Left ventricle myocardium superior (tissue), 1 donor: ENCODE measurements at places on chromosomes 6 and 20. TPM values are rescaled to one million over a fixed set of nuclear protein-coding genes. Genes with fewer than 3 reads are reported as not detected.

GRCh38 chr20:2242678-2243077 lies 53.1 kb upstream of the TGM3 start:
- DNase-seq, result no peak

The CCM2L gene
- 9.2 TPM for total RNA-seq

DNA sequence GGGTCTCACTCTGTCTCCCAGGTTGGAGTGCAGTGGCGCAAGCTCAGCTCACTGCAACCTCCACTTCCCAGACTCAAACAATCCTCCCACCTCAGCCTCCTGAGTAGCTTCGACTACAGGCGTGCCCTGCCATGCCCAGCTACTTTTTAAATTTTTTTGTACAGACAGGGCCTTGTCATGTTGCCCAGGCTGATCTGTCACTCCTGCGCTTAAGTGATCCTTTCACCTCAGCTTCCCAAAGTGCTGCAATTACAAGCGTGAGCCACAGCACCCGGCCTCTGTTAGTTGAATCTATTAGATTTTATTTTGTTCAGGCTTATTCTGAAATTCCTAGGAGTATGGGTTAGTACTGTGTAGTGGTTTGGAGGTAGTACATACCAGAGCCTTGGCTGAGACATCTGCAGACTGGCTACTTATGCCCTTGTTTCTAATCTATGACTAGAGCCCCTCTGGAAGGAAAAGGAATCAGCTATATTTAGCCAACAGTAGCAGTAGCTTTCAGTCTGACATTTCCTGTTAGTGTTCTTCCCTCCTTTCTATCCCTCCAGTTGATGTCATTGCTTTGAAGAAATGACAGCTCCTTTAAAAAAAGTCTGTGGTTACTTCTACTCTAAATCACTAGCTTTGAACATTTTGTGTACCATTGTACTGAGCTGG lies 74.4 kb downstream of the ITCH start:
- no peak for DNase-seq

DNA sequence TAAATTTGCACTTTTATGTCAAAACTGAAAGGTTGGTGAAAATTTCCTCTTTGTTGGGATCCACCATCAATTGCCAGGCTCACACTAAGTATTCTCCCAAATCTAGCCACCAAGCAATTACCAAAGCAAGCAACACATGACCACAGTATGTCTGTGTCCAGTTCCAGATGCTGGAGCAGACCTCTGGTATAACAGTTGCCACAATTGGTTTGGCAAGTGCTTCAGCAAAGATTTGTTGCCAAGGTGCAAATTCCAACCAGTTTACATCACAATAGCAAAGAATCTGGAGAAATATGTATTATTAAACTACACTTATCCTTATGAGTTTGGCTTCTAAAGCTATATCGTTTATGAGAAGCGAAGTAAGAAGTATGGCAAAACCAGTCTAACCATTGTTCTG lies 6.4 kb downstream of the GTF2H5 start:
- no peak for DNase-seq

- DNase-seq, result no peak
Measured at GRCh38 chr20:51862796-51863195, 60.5 kb upstream of the SALL4 start.

GRCh38 chr6:32968867-32969684 lies 682 bp downstream of the BRD2 start:
- peak; percentile 74 for DNase-seq
